ENCODE measurements at places on chromosomes 7 and 10.

DNA sequence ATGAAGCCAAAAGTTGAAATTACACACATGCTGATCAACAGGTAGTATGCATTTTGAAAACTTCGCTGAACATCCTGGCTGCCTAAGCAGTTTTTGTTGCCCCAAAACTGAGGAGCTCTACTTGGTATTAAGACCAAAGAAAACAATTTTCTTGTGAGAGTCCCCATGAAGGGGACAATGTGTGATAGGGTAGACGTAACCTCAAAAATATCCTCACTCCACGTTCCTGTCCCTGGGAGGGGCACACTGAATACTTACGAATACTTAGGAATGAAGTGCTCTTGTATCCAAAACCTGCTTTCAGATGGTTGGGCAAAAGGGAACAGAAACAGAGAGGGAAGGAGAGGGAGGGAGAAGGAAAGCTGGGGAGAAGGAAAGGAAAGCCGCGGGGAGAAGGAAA lies 24.7 kb downstream of the CCDC6 start:
- no peak for DNase-seq

DNA sequence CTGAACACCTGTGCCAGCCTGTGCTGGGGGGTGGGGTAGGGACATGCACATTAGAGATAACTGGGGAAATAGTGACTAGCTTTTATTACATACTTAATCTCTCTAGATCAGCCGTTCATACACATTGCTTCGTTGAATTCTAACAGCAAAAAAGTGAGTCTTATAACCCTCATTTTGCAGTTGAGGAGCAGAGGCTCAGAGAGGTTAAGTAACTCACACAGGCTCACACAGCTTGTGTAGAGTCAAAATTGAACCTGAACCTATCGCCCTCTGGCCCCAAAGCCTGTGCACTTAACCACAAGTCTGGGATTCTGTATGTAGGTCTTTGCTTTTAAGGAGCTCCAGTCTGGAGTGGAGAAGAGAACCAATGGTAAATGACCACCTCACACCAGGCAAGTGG lies 59.9 kb downstream of the CDH23 start:
- no peak for DNase-seq

DNA sequence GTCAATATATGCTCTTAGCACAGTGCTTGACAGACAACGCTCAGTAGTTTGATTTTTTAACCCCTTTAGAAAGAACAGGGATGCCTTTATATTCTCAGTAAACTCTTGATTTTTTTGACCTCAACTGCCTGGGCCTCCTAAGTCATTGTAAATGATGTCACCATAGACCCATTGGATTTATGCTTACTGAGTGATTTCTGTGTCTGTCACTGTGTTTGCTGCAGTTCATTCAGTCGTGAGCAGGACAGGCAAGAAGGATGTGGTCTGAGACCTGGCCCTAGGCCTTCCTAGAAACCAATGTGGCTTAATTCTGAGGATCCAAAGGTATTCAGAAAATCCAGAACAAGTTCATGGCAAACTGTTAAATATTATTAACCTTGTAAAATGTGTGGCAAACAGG lies 868.1 kb downstream of the XPNPEP1 start:
- no peak for DNase-seq

DNA sequence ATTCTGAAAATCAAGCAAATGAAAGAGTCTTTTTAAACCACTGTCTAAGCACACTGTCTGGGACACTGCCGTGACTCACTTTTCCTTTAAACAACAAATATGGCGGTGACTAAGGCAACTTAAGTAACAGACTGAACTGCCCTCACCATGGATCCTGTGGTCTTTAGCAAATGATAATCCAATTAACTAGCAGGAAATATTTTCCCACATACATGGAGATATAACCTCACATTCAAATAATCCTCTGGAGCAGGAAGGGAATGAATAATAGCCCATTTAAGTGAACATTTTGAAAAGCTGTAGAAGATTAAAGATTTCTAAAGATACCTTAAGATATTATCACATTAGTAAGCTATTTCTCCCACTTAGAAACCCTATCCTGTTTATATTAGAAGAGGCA lies 40.3 kb upstream of the LRRC17 start:
- DNase-seq: peak; percentile 93

- DNase-seq: peak; percentile 78
These were observed at the start of gene MLXIPL for GRCh38 chr7:73623798-73624668. MLXIPL (minus strand) TSS chr7:73624522; CDS start chr7:73624492, 30 bp downstream.

DNA sequence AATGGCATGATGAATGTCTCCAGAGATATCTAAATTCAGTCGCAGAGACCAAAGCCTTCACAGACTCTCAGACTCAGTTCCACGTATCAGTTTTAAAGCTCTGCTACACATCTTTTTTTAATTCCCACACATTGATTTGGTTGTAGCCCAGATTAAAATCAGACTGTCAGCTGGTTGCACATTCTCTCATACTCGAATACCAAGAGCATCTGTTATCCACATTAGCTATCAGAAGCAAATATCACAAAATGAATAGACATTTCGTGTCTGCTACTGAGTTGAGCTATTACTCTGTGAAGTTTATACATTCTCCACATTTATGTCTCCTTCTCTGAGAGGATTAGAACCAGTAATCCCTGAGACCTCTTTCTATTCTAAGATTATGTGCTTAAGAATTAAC lies 229.2 kb downstream of the GPAM start:
- no peak for DNase-seq

DNA sequence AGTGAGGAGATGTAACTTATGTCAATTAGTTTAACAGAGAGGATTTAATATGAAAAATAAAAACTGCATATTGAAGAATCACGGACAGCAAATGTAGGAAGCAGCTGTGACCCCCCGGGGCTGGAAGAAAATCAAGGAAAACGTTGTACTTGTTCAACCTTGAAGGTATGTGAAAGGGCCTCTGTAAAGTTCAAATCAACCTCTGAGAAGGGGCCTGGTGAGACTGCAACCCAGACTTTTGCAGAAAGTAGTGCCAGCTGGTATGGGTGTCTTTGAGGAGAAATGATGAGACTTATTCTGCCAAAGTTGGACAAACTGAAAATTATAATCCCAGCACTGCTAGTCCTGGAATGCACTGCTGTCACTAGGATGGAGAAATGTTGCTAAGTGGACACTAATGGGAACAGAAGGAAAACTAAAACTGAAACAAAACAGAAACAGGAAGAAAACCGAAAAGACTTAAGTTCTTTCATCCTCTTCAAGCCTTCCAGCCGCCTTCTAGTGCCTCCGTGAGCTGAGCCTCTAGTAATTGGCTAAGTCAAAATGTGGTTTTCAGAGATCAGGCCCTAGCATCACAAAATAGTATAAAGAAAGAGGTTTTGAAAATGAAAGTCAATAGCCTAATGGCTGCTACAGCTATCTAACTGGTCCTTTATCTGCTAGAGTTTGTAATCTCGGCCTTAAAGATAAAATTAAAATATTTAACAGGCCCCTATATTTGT lies 253.7 kb upstream of the SORCS1 start:
- DNase-seq: no peak

DNA sequence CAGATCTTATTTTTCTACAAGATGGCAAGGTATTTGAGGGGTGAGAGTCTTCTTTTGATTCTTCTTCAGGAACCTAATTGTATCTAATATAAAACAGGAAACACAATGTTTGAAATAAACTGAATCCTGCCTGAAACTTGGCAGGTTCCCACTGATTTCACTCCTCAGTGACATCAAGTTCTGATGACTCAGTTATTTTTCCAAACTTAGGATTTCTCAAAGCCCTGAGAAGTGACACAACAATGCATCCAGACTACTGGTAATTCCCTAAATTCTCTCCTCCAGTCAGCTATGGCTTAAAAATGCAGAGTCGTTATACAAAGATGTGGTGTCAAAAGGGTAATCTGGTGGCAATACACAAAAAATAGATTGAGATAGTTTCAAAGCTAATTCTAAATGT lies 80.9 kb downstream of the ABLIM1 start:
- peak; percentile 80 for DNase-seq

- peak; percentile 68 for DNase-seq
These were observed 39.1 kb downstream of the CDK6 start for GRCh38 chr7:92797284-92797683.
